Ureter (tissue), 1 donor: ENCODE measurements at places on chromosomes 5 and 9. TPM values are rescaled to one million over a fixed set of nuclear protein-coding genes. Genes with fewer than 3 reads are reported as not detected.

Gene PCDHGB7
- total RNA-seq, result 11.7 TPM

DNA sequence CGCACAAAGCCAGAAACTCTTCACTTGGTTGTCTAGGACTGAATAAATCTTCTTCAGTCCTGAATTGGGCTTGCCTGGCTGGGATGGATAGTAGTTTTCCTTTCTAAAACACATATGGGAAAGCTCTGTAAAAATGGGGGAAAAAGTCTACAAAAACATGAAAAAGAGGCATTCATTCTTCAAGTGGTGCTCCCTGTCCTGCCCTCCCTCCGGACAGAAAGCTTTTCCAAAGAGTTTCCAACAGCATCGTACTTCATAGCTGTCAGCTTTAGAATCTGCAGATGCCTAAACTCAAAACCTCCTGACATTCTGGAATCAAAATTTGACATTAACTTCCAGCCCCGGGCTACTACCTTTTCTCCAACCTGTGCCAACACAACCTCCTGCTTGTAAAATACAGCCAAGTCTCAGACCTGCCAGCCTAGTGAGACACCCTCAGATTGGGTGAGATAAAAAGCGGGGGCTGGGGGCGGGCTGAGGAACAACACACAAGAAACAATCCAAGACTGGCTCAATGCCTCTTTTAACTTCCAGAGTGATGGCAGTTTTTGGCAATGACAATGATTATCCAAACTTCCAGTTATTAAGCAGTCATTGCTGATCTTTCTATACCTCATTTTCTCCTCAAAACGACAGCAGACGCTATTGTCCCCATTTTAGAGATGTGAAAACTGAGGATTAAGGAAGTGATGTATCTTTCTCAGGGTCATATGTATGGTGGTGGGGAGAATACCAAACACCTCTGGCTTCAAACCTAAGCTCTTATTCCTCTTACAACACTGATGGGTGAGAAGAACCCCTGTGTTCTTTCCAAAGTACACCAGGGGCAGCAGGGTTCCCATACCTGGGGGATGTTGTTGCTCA, 1.3 kb downstream of the TNC start:
- no peak for DNase-seq

GRCh38 chr9:121026260-121026691, 23.8 kb downstream of the C5 start:
- DNase-seq, result no peak

Gene ZNF454
- 4.9 TPM for total RNA-seq

DNA sequence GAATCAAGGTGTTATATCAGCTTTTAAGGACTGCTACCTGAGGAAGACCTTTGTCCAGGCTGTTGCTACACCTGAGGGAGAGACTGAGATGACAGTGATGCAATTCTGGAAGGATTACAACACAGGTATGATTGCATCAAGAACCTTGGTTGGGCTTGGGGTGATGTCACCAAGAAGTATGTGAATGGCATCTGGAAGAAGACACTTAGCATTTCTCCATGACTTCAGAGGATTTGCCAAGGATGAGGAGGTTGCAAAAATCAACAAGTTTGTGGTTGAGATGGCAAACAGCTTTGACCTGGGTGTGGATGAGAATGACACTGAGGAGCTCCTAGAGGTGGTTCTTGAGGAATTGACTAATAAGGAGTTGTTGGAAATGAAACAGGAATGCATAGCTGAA, 67.9 kb upstream of the PANK3 start:
- DNase-seq, result no peak

GRCh38 chr5:81969226-81969625, 2.6 kb upstream of the ATG10 start:
- no peak for DNase-seq

Gene ZBTB34
- 10.1 TPM for total RNA-seq

Gene ACTBL2
- not detected for total RNA-seq
